Pulmonary artery endothelial cell (primary cell): ENCODE measurements at places on chromosomes 6 and 20. TPM values are rescaled to one million over a fixed set of nuclear protein-coding genes. Genes with fewer than 3 reads are reported as not detected.

MRPS26 gene
- 55.4 and 57.9 TPM in 2 replicates for total RNA-seq

NKAIN4 gene
- not detected in 2 replicates for total RNA-seq

EPB41L1 gene
- 10.7 and 11.9 TPM in 2 replicates for total RNA-seq

FRK gene
- 0.07 and 0.14 TPM in 2 replicates for total RNA-seq

PACSIN1 gene
- not detected in 2 replicates for total RNA-seq

PAX1 gene
- total RNA-seq, result not detected in 2 replicates

TSPO2 gene
- total RNA-seq, result not detected in 2 replicates

ANKRD66 gene
- total RNA-seq, result not detected in 2 replicates

TTBK1 gene
- under 0.01 and 0.07 TPM in 2 replicates for total RNA-seq

TJAP1 gene
- 8.9 and 9.2 TPM in 2 replicates for total RNA-seq

C20orf144 gene
- under 0.01 and 0.11 TPM in 2 replicates for total RNA-seq

COL20A1 gene
- not detected in 2 replicates for total RNA-seq

ZKSCAN4 gene
- total RNA-seq, result 5.6 and 5.7 TPM in 2 replicates

KIF25 gene
- not detected in 2 replicates for total RNA-seq

CST4 gene
- not detected in 2 replicates for total RNA-seq

BPIFB2 gene
- total RNA-seq, result not detected in 2 replicates

VWA7 gene
- total RNA-seq, result under 0.01 and 0.11 TPM in 2 replicates

SLC13A3 gene
- total RNA-seq, result 0.04 and 0.40 TPM in 2 replicates

NINL gene
- 6.9 and 10.1 TPM in 2 replicates for total RNA-seq

BYSL gene
- total RNA-seq, result 30.6 and 32.7 TPM in 2 replicates

SCUBE3 gene
- 0.26 and 0.53 TPM in 2 replicates for total RNA-seq

NDRG3 gene
- 18.2 and 21.4 TPM in 2 replicates for total RNA-seq

OR2H1 gene
- not detected in 2 replicates for total RNA-seq
